Stimulated activated CD8-positive, alpha-beta memory T cell treated with anti-CD3 and anti-CD28 coated beads, Interleukin-7, amount 100 ng/mL, for 48 hours (primary cell): ENCODE measurements at places on chromosomes 6 and 20.
A peak's percentile ranks its signal among the peaks of the same experiment; 100 is the strongest.

DNA sequence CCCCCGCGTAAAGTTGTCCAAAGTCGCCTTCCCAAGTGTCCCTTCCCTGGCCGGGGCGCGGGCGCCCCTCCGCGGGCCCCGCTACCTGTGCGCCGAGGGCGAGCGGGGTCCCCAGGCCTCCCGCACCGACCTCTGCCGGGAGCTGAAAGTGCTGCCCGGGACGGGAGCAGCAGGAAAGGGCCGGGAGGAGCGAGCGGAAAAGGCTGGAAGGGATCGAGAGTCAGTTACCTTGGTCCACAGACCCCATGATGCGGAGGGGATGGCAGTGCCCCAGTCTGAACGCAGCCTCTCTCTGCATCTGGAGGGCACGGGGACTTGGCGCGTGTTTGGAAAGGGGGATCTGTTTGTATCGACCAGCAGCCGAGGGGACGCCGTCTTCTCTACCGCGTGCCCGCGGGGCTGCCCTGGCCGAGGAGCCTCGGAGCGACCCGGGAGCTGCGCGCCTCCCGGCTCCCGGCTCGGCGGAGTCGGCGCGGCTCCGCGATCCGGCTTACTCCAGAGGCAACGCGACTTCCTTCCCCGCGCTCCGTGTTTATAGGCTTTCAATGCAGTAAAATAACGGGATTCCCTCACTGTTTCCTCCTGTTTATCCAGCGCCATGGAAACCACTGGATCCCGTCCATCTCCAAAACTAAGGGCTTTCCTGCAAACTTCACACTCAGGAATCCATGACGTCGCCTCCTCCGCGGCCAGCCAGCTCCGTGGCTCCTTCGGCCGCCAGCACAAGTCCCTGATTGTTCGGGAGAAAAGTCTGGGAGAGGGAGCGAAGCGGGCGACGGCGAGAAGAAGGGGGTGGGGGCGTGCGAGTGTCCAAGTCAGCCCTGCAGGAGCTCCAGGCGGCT is 20.0 kb upstream of the NFATC2 start:
- no peak for DNase-seq

DNA sequence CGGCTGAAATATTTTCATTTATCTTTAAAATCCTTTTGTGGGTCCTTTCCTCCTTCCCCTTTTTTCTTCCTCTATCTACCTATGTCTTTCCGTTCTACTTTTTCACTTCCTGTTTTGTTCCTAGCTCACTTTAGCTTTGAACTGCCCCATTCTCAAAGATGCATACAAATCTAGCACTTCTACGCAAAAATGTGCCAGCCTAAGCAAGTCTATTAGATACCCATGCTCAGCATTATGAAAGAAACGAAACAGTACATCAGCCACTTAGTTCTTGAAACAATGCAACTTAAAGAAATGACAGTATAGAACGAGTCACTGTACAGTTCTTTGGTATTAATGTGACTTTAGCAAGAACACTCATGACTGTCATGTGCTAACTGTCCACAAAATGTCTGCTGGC is 47.3 kb upstream of the MARCKS start:
- no peak for DNase-seq

DNA sequence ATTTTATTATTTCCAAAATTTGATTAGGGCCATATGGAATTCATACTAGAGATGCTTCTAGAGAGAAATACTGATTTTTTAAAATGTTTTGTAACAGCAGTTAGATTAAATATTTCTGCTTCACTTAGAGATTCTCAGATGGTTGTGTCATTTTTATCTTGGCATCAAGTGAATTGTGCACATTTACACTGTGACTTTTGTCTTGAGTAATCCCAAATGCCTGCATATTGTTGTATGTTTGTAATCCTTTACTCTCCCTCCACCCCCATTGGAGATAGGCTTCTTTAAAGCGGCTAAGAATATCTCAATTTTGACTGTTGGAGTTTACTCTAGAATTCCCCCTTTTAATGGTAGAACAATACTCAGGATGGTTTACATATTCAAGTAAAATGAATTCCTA is 19.0 kb downstream of the STX16 start:
- DNase-seq: no peak

DNA sequence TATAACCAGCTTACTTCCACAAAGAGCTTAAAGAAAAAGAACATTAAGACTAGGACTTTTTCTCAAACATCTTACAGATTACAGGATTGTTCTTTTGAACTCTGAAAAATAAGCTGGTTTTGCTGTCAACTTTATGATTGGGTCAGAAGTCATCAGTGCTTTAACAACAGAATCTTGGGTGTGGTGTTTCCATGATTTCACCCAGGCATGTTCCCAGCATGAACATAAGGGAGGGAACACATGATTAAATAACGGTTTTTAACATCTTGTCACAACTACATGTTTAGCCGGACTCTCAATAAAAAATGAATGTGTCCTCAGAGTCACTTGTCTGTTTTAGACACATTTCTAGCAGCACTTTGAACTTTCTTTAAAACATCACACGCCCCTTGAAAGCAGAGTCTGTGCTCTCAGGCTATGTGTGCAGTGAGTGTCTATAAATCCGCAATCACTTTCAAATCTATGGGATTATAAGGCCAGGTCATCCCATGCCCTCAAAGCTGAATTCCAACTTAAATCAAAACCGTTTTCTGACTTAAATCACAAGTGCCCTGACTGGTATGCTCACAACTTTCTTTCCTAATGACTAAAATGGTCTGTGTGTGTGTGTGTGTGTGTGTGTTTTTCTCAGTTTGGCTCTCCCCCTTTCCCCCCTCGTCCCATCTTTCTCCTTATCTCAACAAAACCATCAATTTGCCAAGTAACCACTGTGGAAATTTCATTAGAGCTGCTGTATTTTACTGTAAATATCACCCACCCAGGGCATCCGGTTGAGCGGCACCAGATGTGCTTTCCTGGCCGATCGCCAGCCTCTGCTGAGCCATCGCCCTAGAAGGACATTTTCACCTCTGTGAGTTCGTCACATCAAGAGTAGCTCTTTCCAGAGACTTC is 216.8 kb upstream of the DTNBP1 start:
- DNase-seq: peak; percentile 21

DNA sequence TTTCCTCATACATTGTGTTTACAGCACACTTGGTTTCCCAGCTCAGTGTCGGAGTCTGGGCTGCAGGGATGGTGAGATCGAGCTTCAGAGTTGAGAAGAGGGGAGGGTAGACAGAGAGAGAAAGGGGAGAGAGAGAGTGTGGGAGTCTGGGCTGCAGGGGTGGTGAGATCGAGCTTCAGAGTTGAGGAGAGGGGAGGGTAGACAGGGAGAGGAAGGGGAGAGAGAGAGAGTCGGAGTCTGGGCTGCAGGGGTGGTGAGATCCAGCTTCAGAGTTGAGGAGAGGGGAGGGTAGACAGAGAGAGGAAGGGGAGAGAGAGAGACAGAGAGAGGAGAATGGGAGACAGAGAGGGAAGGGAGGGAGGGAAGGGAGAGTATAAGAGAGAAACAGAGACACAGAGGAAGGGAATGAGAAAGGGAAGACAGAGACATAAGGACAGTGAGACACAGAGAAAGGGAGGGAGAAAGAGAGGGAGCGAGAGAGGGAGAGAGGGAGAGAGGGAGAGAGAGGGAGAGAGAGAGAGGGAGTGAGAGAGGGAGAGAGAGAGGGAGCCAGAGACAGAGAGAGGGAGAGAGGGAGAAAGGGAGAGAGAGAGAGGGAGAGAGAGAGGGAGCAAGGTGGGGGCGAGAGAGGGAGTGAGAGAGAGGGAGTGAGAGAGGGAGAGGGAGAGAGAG is 222.7 kb upstream of the GMDS start:
- no peak for DNase-seq

DNA sequence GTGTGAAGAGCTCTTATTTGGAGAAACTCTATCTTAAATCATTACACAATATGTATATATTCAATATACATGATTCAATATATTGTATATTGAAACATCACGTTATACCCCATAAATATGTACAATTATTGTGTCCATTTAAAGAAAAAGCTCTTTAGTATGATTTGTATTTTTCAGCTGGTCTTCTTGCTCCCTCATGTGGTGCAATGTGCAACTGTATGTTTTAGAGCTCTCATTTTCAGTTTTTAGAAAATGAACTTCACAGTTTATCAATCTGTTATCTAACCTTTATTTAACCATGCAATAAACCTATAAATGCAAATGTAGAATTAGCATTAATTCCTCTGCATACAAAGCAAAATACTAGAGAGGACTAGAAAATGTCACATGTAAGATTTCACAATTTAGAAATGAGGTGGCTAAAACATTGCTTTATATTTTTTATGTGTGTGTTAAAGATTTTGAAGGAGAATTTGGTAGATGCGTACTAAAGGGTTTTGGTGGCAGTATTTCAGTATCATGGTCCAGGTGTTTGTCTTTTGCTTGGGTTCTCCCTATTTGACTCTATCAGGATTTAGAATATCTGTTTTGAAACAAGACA is 167.1 kb downstream of the PHF3 start:
- DNase-seq: no peak

- no peak for DNase-seq
These were observed 17.7 kb upstream of the BCLAF1 start for GRCh38 chr6:136307351-136307750.

- no peak for DNase-seq
These were observed 746.6 kb upstream of the ADGRB3 start for GRCh38 chr6:67888546-67888885.

GRCh38 chr6:21478411-21478810 is 115.1 kb upstream of the SOX4 start:
- no peak for DNase-seq

- DNase-seq: no peak
These were observed 390.2 kb downstream of the PRKN start for GRCh38 chr6:162337412-162337811.

DNA sequence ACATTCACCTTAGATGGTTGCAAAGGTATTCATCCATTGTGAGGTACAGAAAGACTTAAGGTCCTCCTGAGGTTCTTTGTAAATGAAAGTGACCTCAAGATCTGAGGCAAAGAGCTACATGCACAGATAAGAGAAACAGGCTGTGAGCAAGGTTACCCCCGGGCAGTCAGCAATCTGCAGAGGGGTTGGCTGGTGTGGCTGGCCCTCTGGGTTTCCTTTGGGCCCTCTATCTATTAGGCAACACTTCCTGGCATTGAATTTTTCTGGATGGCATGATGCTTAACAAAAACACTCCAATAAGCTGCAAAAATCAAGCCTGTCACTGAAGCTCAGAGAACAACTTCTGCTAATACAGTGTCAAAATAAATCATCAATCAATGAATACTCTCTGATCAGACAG is 48.9 kb upstream of the RALGAPA2 start:
- DNase-seq: no peak

DNA sequence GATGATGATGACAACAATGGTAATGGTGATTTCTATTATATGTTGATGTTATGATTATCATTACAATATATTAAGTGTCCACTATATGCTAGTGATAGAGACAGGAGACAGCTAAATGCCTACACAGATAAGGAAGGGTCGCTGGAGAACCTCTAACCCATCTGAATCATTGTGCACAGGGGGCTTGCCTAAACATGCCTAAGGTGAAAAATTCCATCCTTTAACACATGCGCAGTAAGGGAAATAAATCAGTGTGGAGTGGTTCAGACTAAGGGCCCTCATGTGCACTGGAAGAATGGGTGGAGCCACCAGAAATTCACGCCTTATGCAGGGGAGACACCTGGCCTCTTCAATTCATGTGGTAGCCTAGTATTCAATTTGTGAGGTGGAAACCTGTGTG is 120.4 kb downstream of the TPBG start:
- no peak for DNase-seq

DNA sequence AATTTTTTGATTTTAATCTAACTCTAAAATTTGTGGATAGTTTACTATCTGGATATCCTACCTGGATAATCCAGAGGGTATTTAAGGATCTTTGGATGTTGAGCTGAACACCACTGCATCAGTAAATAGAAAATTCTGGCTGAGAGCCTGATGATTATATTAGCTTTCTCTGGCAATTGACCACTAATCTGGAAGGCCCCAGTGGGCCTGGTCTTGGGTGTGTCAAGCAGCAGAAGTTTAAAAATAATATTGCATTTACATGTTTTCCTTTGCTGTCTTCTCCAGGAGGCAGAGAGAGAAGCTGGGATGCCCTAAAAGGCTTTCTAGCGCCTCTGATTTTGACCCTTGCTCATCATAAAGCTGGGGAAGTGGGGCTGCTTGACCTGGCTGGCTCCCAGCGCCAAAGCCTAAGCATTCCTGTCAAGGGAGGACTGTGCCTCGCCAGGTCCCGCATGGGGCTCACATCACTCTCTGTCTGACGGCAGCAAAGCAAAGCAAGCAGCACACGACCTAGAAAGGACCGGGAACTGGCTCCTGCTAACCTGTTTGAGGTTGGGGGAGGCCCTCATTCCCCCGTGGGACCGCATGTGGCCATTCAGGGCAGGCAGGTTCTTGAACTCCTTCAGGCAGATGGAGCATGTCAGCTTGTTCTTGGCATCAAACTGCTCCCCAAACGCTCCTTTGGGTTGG is 46.6 kb upstream of the MRPS10 start:
- no peak for DNase-seq

DNA sequence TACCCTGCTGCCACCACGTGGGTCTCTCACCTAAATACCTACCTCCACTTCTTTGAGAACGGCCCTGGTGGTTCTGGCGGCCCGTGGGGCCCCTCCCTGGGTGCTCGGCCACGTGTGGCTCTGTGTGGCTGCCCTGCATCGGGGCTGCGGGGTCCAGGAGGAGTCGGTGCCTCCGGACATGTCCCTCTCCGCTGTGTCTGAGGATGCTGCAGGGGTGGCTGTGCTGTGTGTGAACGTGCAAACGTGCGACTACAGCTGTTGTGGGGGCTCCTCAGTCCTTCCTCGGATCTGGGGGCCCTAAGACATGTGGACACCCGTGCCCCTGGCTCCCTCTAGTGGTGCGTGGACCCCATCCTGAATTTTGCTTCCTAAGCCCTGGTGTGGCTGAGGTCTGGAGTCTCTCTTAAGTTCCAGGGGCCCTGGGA is 691.8 kb downstream of the QKI start:
- no peak for DNase-seq

- DNase-seq: no peak
These were observed 209.6 kb downstream of the ERMARD start for GRCh38 chr6:169960886-169961611.

DNA sequence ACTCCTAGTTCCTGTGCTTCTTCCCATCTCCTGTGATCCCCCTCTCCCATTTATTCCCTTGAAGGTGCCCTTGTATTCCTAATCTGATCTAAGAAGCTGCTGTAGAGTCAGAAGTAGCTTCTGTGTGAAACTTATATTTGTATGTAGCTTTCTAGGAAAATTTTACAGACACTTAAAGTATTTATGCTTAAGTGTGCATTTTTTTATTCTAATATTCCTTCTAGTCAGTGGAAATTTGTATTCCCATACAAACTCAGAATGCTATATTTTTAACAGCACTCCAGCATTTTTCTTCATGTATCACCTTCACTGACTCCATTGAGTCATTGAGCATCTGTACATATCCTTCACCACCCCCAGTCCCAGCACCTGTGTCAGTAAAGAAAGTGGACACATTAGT is 12.7 kb downstream of the ZKSCAN8 start:
- no peak for DNase-seq

- no peak for DNase-seq
These were observed 154.7 kb downstream of the JARID2 start for GRCh38 chr6:15400572-15401004.

GRCh38 chr6:127328043-127328609 is 15.3 kb downstream of the ECHDC1 start:
- no peak for DNase-seq

GRCh38 chr6:42335896-42336295 is 115.8 kb downstream of the TRERF1 start:
- no peak for DNase-seq

GRCh38 chr6:44116641-44117382 is 10.4 kb downstream of the MRPL14 start:
- no peak for DNase-seq

GRCh38 chr6:69796073-69796641 is 653 bp downstream of the LMBRD1 start:
- DNase-seq: no peak

- DNase-seq: no peak
These were observed 21.3 kb downstream of the SEC23B start for GRCh38 chr20:18529041-18529440.
